ENCODE measurements at places on chromosomes 16 and 17. TPM values are rescaled to one million over a fixed set of nuclear protein-coding genes. Genes with fewer than 3 reads are reported as not detected.

MT3 gene
- total RNA-seq: not detected

QPRT gene
- total RNA-seq: 0.62 TPM

DNA sequence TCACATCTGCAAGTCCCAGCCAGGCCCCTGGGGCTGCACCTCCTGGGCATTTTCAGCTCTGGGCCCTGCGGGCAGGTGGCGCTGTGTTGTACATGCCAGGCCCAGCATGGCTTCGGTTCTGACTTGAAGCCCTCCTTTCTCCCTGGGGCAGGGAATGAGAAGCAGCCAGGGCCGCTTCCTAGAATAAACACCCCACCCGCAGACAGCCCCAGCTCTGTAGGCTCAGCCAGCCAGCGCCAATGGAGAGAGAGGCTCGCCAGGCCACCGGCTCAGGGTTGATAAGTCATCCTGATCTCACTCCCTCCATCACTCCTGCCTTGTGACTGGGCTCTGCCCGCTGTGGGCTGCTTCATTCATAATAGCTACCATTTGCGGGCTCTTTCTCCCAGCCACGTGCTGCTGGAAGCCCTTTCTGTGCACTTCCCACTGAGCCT, 6.0 kb upstream of the GLIS2 start:
- ATAC-seq: peak; percentile 8

GRCh38 chr16:82924075-82924854, 297.5 kb downstream of the CDH13 start:
- no peak for ATAC-seq

- ATAC-seq: no peak
Observed at GRCh38 chr16:1613728-1614455, 1.7 kb downstream of the CRAMP1 start.

GLIS2 gene
- total RNA-seq: 9.0 TPM

Measured in gastroesophageal sphincter (tissue), 4 donors.